SJCRH30 (cell line): ENCODE measurements at places on chromosomes 3 and 15.
A peak's percentile ranks its signal among the peaks of the same experiment; 100 is the strongest.

- DNase-seq: no peak
These were observed 239.9 kb upstream of the TPM1 start for GRCh38 chr15:62802612-62803011.

DNA sequence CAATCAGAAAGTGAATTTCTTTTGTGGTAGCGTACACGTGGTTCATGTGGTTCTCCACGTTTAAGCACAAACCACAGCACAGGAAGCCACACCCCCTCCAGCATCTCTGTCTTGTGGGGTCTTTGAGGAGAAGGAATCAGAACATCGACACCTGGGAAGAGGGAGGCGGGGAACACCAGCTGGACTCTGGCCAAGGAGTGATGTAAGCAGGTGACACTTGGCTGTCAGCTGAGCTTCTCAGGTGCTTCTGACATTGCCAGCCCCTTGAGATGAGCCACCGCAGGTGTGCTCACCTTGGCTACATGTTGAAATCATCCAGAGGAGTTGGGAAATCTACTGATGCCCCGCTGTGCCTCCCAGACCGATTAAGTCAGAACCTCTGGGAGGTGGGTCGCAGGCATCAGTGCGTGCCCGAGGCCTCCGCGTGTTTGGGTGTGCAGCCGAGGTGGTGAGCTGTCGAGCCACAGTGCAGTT lies 85.0 kb downstream of the FAM81A start:
- DNase-seq: no peak

- DNase-seq: no peak
These were observed 1026.5 kb upstream of the CFAP20DC start for GRCh38 chr3:60076331-60076730.

DNA sequence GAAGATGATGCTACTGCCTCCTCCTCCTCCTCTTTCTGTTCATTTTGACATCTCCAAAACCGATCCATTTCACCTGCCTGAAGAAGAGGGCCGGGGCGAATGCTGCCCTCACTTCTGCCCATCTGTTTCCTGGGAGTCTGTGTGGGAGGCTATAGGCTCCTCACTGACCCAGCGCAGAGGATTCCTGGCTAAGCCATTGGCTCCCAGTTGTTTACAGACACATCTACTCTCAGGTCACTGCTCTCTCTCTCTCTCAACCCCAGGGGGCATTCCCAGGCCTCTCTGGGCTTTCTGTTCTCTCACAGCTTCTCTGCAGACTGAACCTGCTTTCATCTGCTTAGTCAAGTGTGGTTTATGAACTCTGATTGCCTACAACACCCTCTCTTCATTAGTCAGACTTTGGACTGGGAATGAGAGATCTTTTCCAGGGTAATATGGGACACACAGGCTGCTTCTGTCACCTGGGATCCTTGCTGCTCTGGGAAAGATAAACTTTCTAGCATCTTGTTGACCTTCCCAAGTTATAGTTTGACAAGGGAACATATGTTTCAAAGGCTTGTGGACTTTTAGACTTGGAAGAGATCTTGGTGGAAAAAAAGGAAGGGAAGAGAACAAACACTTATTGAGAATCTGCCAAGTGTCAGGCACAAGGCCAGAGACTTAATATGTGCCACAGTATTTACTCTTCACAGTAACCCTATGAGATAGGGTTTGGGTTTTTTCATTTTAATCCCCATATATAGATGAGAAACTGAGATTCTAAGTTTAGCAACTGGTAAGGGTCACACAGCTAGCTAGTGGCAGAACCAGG lies 30.2 kb upstream of the USP3 start:
- DNase-seq: peak; percentile 49

GRCh38 chr3:19937459-19938294 lies 3.7 kb upstream of the EFHB start:
- DNase-seq: no peak

DNA sequence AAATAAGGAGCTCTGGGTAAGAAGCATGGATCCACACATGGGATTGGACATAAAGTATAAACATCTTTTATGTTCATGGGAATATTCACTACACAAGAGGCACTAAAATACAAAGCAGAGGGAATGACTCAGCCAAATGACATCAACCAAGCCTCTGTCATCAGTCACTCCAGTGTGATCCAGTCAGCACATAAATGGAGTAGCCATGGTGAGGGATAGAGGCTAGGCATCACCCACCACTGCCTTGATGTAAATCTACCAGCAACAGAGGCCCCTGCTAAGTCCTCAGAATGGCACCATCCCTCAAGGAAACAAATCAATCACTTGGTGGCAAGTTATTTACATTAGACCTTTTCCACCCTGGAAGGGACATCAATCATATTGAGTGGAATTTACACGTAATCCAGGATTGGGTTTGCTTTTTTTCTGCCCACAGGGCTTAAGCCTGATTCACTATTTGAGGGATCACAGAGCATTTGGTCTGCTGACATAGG lies 27.2 kb downstream of the VEPH1 start:
- DNase-seq: no peak

DNA sequence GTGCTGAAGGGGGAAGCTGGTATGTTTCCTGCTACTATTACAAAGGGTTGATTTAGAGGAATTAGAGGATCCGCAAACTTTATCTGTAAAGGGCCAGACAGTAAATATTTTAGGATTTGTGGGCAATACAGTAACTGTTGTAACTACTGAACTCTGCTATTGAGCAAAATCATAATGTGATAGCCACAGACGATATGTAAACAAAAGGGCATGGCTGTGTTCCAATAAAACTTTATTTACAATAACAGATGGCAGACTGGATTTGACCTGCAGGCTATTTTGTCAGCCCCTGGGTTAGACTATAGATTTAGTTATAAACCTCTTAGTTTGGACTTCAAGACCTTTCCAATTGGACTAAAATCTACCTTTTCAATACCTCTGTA lies 27.8 kb upstream of the KCNMB2 start:
- no peak for DNase-seq

- DNase-seq: no peak
These were observed 183.6 kb downstream of the SHOX2 start for GRCh38 chr3:157922614-157923013.

- no peak for DNase-seq
These were observed 37.3 kb upstream of the SLC6A11 start for GRCh38 chr3:10778492-10779292.

- peak; percentile 4 for DNase-seq
These were observed 145.8 kb upstream of the CHRM5 start for GRCh38 chr15:33822479-33822878.

DNA sequence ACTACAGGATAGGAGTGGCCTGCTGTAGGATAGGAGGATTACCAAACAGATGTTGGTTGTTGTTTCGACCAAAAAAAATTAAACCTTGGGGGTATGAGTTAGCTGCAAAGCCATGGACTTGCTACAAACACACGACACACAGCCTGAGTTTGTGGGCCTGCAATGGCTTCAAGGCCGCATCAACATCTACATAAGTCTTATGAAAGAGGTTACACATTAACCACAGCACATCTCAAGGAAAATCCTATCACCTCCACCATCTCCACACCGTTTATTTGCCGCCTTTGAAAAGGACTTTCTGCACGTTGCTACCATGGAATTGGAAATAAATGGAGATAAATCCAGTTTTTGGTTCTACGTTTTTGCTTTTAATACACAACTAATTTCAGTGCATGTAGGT lies 23.0 kb downstream of the LRIG1 start:
- no peak for DNase-seq

- DNase-seq: peak; percentile 72
These were observed 270.9 kb downstream of the ULK4 start for GRCh38 chr3:41690766-41691563.

GRCh38 chr3:188037965-188038581 lies 115.9 kb upstream of the LPP start:
- no peak for DNase-seq

DNA sequence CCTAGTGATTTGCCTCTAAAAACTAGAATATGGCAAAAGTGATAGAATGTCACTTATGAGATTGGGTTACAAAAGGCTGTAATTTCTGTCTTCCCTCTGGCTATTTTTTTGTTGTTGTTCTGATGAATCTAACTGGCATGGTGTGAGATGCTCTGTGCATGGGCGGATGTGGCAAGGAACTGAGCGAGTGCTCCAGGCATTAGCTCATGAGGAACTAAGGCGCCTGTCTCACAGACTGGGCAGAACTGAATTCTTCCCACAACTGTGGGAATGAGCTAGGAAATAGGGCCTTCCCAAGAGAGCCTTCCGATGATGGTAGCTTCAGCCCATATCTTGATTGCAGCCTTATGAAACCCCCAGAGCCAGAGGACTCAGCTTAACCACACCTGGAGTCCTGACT lies 222.5 kb downstream of the NR2F2 start:
- no peak for DNase-seq

GRCh38 chr15:79172032-79172481 lies 81.5 kb upstream of the RASGRF1 start:
- DNase-seq: no peak

DNA sequence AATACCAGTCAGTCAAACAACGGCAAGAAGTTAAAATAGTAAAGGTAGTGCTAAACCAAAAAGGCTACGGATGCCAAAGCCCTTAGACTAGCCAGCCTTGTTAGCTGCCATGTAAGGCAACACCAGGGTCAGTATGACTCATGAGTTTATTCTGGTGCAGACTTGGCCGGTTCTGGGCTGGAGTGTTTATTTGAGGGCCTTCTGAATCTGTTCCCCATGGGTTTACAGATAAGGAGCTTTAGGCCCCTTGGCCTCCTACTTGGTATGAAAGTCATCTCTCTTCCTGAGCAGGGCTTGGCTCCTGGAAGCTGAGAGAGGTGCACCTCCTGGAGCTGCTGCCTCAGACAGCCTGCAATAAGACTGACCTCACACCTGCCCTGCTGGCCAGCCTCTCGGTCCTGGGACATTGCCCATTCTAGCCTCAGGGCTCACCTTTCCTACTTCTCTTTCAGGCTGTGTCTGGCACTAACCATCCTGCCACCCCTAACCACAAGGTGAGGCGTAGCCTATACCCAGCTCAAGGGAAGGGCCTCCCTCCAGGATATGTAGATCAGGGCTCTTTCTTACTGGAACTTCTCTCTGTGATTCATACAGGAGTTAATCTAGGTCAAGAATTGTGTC lies 10.4 kb upstream of the RTP1 start:
- DNase-seq: peak; percentile 10

GRCh38 chr3:108862865-108863798 lies 40.5 kb downstream of the TRAT1 start:
- DNase-seq: no peak

- DNase-seq: no peak
These were observed 15.7 kb upstream of the MEF2A start for GRCh38 chr15:99550077-99550476.

DNA sequence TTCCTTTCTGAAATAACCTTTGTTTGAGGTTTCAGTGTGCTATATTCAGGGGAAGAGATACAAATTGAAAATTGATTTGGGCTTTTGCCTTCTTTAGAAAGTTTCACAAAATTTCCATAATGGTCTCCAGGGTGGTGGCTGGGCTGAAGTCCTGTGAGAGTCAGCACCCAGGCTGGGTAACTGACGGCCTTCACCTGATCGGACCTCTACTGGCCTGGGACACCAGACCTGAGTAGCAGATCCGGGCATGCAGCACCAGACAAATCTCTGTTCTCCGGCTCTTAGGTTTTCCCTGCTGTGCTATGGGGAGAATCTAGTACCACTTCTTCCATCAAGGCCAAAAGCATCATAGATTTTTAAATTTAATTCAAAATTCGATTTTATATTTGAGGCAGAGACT lies 133.0 kb upstream of the LMCD1 start:
- DNase-seq: no peak

DNA sequence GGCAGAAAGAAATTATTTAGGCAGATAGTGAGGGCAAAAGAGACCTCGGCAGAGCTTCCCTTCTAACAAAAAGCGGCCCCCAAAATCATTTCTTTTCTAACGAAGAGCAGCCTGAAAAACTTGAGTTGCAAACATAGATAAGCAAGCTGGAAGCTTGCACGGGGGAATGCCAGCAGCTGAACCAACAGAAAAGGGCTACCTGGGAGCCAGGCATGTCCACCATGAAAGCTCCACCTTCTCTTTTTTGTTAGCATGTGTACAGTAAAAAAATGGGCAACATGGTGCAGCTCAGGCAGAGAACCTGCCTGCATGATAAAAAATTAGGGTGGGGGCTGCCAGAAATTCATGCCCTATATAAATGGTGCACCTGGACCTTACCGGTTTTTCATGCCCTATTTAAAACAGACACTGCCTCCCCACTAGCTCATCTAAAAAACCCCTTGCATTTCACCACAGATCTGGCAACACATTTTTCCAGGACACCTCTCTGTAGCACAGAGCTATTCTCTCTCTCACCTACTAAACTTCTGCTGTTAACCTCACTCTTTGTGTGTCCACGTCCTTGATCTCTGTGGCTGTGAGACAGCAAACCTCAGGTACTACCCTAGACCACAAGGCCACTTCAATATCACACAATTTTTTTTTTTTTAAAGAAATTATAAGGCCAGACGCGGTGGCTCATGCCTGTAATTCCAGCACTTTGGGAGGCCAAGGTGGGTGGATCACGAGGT lies 18.7 kb downstream of the SLC33A1 start:
- no peak for DNase-seq

GRCh38 chr3:108528459-108529252 lies 18.3 kb upstream of the MYH15 start:
- no peak for DNase-seq

DNA sequence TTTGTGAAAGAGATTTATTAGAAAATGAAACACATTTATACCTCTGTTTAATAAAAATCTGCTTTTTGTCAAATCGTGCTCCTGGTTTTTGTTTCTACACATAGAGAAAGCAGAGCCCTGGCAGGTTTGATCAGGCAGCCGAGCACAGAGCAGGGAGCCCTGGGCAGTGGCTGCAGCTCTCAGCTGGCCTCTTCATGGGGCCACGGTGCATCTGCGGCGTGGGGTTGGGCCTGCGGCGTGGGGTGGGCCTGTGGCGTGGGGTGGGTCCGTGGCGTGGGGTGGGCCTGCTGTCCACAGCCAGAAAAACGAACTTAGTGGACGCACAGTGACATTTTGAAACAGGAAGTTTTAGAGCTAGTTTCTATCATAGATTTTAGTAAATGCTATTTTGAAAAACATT lies 10.6 kb downstream of the GOLGA6L2 start:
- no peak for DNase-seq

- peak; percentile 83 for DNase-seq
These were observed 5.9 kb upstream of the KLHL25 start for GRCh38 chr15:85800478-85801123.

DNA sequence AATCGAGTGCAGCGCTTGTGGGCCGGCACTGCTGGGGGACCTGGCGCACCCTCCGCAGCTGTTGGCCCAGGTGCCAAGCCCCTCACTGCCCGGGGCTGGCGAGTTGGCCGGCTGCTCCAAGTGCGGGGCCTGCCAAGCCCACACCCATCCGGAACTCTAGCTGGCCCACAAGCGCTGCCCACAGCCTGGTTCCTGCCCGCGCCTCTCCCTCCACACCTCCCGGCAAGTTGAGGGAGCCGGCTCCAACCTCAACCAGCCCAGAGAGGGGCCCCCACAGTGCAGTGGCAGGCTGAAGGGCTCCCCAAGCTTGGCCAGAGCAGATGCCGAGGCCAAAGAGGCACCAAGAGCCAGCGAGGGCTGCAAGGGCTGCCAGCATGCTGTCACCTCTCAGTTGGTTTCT lies 73.4 kb downstream of the PLXNA1 start:
- no peak for DNase-seq

DNA sequence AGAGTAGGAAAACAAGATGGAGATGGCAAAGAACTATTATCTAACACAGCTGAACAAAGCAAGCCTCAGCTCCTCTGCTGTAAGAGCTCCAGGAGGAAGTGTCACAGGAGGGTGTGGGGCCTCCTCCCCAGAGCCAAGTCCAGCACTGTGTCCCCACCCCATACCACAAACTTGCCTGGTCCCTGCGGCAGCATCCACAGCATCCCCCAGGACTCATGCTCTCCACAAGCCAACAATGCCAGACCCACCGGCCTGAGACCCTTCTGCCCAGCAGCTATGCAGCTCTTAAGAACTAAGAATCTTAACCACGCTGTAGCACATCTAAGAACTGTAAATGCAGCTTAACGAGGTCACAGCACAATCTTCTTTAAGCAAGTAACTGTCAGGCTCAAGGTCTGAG lies 9.1 kb downstream of the RBM15B start:
- no peak for DNase-seq
